ENCODE measurements at places on chromosomes 2 and 18.

DNA sequence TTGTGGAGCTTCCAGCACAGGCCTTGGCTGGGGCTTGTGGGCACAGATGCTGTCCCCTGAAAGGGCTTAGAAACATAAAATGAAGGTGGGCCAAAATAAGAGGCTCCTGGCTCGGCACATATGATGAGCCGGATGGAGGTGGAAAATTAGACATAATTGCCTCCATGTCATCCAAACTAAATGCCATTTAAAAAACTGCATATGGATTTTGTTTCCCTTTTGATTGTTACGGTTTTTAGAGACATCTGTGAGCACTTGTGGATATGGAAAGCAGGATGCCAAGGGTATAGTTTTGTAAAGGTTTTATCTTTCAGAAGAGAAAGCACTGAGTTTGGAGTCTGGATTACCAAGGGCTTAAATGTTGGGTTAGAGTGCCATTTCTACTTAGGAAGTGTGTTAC lies 498.3 kb downstream of the RIT2 start:
- DNase-seq: no peak

DNA sequence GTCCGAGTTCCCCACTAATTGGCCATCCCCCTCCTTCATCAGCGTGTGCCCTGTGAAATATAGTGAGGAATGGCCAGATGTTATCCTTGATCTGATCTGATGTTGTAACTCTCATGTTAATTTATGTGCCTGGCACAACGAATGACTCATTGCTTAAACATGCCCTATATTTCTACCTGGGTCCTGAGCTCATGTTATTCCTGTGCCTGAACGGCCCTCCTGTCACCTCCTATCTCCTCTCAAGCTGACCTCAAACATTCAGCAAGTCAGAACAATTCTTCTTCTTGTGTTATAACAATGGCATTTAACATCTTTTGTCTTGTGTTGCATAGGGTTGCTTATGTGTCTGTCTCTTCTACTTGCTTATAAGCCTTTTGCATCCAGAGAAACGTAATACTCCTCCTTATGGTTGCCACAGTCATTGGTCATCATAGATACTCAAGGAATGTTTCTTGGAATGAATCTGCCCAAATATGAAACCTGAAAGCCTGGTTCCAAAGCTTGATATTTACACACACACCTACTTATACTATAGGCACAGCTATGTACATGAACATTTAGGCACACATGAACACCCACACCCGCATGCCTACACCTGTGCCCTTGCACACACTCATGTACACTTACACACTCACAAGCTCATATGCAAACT lies 80.2 kb upstream of the PHLPP1 start:
- no peak for DNase-seq

GRCh38 chr2:54594048-54594447 lies 129.4 kb upstream of the EML6 start:
- no peak for DNase-seq

DNA sequence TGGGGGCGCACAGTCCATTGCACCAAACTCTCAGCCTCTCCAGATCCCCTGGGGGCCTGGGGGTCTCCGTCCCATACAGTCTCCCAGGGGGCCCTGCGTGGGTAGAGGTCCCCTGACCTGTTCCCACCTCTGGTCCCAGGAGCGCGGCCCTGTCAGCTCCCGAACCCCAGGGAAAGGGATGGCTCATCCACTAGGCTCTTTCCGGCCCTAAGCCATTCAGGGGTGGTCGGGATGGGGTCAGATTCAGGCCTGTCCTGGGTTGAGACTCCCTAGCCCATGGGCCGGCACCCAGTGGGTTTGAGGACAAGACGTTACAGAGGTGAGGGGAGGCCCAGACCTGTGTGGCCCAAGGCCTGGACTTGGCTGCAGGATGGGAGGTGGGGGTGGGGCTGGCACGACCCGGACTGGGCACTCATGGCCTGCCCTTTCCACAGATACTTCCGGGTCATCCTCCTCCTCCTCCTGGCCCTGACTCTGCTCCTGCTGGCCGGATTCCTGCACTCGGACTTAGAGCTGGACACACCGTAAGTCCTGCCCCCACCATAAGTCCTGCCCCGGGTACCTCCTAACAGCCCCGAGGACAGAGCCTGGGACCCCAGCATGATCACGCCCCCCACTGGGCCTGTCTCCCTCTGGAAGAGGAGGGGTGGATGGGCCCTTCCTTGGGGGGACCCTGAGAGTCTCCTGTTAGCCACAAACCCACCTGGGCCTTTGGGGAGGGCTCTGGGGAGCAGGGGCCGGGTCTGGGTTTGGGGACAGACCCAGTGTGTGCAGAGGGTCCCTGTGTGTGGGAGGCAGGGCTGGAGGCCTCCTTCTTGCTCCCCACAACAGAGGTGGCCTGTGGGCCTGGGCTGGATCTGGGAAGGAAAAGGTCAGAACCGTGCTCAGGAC lies 10.1 kb upstream of the NEU4 start:
- peak; percentile 11 for DNase-seq

GRCh38 chr18:59885579-59886163 lies 14.1 kb upstream of the PMAIP1 start:
- peak; percentile 49 for DNase-seq

GRCh38 chr2:198662905-198663304 lies 794.8 kb downstream of the SATB2 start:
- no peak for DNase-seq

- no peak for DNase-seq
Observed at GRCh38 chr2:169513926-169514325, 4.4 kb downstream of the KLHL41 start.
